AG09309 (cell line): ENCODE measurements at places on chromosomes 2 and 18.

- no peak for DNase-seq
These were observed 185.0 kb upstream of the TMEFF2 start for GRCh38 chr2:192379736-192380135.

DNA sequence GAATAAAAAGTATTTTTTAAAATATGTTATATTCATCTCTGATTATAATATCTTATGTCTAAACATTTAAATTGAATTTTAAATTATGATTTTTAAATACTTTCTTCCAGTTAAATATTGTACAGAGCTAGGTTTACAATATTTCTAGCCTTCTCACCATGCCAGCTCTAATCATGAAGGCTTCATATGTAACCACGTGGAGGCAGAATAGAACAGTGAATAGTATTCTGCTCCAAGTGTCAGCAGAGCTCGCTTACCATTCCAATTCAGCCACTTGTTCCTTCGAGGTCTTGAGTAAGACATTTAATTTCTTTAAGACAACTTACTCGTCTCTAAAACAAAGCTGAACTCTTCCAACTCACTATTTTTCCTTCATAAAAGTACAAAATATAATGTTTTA lies 871.8 kb downstream of the SUCLG1 start:
- no peak for DNase-seq

DNA sequence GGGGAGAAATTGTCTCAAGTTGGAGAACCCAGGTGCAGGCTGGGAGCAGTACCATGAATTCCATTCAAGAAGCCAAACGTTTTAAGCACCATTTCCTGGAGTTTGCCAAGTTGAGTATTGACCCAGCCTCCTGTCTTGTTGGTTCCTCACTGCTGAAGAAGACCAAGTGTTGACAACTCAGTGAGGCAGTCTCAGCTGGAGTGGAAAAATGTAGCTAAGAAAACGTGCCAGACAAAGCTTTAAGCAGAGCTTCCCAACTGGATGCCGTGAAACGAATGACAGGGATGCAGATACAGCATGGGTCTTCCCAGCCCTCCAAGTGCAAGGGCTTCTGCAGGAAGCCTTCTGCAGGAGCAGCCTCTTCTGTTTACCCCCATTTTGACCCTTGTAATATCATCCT lies 778 bp upstream of the INPP1 start:
- no peak for DNase-seq

- DNase-seq = no peak
These were observed 75.4 kb downstream of the EPC2 start for GRCh38 chr2:148719941-148720436.

GRCh38 chr2:157785200-157785599 lies 90.9 kb downstream of the ACVR1 start:
- DNase-seq = no peak

DNA sequence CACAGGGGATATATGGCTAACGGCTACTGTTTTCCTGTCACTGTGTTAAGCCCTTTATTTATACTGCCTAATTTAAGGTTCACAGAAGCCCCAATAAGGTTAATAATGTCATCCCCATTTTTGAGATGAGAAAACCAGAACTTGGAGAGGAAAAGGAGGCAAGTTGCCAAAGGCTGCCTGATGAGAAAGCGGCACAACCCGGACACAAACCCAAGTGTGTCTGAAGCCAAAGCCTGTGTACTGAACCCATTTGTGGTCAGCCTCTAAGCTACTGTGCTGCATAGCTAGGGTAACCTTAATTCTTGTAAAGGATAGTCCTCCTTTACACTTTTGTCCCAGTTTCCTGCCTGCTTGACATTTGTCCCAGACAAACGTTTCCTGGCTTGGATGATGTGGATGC lies 954.7 kb upstream of the FANCL start:
- no peak for DNase-seq

DNA sequence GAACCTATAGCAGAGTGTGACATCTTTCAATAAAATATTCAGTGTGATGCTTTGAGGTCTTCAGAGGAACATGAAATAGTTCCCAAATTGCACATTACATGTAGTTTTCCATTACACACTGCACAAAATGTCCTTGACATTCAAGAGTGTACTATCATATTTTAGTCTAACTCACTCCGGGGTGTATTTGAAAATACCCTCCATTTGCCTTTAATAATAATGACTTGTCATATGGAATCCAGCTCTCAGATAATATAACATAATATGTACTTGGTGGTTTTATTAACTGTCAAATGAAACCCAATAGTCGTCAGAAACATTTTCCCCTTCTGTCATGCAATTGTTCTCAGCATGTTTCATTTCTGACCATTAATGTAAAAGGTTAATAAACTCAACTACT lies 176.7 kb upstream of the CDH19 start:
- no peak for DNase-seq

DNA sequence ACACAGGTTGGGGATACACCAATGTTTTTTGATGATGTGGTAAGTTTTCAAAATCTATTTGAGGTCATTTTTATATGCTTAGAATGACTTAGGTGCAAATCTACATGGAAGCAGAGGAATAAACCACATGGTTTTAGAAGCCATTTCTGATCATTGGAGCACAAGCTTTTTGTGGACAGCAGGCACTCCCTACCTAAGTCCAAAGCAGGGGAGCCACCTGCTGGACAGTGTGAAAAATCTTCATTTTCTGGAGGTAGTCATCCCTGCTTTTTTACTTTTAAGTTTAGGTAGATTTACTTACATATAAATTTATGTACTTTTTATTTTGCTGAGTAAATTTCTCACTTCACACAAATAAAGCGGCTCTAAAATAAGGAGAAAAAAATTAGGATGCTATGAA lies 323.2 kb downstream of the PLCL1 start:
- DNase-seq = peak; percentile 53

- DNase-seq = no peak
These were observed 816.8 kb downstream of the CPS1 start for GRCh38 chr2:211373203-211373602.

DNA sequence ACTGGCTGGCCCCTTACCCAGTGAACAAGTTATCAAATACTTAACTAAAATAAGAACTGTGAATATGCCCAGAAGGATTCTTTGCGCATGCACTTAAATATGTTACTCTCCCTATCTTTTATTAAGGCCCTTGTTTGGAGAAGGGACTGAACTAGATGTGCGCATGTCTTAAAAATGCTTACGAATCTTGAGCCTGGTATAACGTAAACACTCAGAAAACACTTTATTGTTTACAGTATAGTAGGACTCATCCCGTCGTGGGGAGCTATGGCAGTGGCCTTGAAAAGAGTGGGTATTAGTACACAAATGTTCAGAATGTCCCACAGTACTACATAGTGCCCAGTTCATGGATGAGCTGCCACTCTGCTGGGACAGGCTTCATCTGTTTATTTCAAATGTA lies 75.9 kb upstream of the MAP4K3 start:
- no peak for DNase-seq

- no peak for DNase-seq
These were observed 49.6 kb upstream of the TLK1 start for GRCh38 chr2:171210216-171210863.

DNA sequence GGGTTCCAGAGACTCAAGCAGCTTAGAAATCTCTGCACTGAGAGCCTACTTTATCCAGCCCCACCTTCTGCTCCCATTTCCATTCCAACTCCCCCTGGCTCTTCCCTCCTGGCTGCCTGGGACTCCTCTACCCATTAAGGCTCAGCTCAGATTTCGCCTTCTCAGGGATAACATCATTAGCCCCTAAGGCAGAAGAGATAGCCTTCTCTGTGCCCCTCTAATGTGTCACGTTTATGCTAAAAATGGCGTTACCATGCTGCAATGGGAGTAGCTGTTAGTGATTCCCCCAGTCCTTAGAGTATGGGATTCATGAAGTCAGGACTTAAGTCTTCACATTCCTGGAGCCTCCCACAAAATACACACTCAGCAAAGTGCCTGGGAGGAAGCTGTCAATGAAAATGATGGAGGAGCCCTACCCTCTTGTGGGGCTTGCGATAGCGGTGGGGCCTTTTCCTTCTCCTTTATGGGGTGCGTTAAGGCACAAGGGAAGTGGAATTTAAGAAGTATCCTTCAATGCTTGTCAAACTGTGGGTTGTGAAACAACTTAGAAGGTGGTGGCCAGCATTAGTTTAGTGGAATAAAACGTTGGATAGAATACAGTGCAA lies 144.7 kb upstream of the COPS8 start:
- no peak for DNase-seq

- no peak for DNase-seq
These were observed 3.0 kb upstream of the GFPT1 start for GRCh38 chr2:69390001-69390400.

DNA sequence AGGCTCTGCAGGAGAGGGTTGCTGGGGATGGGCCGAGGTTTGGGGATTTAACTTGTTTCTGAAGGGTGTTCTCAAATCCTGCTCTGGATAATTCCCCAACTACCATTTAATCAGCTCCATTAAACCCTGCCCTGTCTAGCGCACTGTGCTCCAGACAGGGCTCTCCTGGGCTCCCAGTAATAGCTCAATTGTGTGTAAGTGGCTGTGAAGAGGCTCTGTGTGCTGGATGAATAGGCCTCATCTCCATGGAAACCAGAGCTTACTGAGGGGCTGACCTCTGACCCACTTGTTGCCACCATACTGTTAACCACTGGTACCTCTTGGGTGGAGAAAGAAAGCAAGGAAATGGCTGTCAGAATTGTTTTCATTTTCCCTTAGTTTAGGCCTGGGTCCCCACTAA lies 92.9 kb downstream of the TGOLN2 start:
- DNase-seq = no peak

DNA sequence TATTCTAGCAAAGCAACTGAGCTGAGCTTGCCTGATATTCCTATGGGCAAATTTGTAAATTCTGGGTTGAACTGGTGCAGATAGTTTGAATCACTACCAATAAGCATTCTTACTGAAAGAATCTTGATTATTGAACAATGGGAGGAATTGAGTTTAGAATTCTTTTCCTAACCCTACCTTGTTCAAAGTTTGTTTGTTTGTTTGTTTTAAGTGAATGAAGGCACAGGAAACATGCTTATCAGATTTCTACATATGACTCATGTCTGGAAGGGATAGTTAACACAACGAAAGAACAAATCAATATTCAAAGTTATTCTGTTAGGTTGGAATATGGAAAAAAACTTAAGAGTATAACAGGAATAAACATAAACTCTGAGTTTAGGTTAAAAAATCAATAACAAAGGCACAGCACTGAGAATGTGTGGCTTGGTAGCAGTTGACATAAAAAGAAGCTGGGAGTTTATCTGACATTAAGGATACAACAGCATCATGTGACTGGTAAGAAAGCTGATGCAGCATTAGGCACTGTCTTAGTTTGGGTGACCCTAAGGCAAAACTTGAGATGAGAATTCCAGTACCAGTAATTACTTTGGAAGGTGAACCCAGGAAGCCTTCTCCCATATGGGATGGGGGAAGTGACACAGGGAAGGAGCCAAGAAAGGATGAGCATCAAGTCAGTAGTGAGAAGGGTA lies 20.9 kb downstream of the BOD1L2 start:
- DNase-seq = no peak

- peak; percentile 0 for DNase-seq
These were observed 189.1 kb upstream of the BCL2L11 start for GRCh38 chr2:110931648-110932047.

- no peak for DNase-seq
These were observed 157.0 kb upstream of the RND3 start for GRCh38 chr2:150644298-150645067.

GRCh38 chr2:30208453-30208852 lies 22.9 kb upstream of the LBH start:
- peak; percentile 44 for DNase-seq

DNA sequence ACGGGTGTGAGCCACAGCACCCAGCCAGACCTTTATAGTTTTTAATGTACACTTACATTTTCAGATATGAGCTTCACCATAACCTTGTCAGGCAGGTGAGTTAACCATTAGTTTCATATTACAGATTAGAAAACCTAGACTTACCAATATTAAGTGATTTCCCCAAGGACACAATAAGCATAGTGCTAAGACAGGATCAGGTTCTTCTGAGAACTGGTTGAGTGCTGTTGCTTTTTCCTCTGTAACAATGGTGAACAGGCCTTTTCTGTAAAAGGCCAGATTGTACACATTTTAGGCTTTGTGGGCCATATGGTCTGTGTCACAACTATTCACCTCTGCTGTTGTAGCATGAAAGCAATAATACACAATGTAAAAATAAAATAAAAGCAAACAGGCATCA lies 332.0 kb downstream of the PIK3C3 start:
- DNase-seq = no peak

GRCh38 chr2:219783359-219783975 lies 156.0 kb downstream of the SLC4A3 start:
- no peak for DNase-seq
